ENCODE measurements at places on chromosomes 12 and 14.

DNA sequence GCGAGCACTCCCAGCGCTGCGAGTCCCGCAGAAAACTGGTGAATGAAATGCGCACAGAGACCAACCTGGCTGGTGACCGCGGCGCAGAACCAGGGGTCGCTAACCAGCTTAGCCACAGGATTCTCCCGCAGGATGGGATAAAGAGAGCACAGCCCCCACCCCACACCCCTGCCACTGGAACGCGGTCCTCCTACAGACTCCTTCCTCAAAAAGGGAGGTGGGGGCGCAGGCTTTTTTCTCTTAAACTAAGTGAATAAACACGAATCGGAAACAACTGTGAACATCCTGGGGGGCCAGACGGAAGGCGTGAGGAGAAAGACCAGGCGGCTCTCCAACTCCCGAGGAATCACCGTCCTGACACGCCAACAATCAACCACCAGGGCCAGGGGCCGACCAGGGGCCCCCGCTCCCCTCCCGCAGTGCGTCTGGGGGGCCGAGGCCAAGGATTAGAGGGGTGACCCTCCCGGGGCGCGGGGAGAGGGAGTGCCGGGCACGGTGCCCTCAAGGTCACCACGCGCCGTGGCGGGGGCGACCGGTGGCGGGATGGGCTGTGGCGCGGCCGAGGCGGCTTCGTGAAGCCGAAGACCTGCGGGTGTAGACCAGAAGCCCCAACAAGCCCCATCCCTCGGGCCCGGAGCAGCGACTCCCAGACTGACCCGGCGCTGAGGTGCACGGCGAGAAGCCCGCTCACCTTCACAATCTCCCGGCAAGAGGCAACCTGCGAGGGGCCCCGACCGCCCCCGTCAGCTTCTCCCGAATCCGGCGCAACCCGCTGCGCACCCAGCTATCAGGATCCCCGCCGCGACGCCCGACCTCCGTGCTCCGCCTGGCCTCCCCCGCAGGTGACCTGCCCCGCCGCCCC lies 704 bp downstream of the ATP2B1 start:
- DNase-seq: peak; percentile 16

DNA sequence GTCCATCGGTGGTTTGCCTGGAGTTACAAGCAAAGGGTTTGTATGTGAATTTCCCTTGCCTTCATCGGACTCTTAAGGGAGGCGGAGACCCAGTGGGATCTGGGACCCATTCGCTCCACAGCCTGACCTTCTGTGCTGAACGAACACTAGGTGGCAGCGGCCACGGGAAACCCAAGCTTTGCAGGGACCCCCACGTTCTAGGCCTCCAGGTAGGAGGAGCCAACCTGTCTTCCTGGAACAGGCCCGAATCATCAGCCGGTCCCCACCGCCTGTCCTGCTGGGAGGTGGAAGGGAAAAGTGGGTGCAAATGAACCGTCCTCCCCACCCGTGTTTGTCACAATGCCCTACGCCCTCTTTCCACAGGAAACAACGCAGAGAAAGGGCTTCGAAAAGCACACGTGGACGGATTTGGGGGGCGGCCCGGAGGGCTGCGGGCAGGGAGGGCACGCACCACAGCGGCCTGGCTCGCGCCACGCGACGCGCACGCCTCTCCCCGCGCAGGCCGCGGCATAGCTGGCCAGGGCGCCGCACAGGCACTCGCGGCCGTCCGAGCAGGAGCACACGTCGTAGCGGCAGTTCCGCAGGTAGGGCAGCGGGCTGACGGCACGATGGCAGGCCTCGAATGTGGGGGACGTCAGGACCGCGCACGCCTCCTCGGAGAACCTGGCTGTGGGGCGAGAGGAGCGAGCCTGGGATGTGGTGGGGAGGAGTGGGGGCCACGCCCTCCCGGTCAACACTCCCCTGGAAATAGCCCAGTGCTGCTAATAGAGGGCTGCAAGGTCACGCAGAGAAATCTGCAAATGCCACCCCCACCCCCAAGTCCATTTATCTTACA lies 67.8 kb downstream of the VWF start:
- DNase-seq: no peak

DNA sequence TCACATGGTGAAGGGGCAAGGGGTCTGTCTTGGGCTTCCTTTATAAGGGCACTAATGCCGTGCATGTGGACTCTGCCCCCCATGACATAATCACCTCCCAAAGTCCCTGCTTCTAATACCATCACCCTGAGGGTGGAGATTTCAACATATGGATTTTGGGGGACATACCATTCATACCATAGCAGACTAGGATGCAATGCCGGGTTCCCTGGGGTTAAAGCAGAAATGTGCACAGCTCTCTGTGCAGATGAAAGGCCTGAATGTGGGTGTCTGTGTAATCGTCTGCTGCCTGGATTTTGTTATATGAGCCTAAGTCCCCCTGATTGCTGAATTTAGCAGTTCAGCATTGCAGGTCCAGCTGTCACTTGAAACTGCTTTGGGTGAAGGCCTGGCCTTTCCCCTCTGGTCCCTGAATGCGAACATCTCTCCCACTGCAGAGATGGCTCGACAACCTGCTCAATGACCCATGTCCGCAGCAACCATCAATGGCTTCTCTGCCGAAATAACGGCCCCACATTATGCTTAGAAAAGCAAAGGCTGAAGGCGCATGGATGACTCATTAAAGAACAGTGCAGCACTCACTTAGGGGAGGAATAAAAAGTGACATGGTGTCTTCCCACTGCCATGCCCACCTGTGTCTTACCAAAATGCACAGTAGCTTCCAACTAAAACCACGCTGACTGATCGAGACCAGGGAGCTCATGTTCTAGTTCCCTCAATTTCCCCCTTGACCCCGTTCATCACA lies 286.3 kb downstream of the DPF3 start:
- no peak for DNase-seq

DNA sequence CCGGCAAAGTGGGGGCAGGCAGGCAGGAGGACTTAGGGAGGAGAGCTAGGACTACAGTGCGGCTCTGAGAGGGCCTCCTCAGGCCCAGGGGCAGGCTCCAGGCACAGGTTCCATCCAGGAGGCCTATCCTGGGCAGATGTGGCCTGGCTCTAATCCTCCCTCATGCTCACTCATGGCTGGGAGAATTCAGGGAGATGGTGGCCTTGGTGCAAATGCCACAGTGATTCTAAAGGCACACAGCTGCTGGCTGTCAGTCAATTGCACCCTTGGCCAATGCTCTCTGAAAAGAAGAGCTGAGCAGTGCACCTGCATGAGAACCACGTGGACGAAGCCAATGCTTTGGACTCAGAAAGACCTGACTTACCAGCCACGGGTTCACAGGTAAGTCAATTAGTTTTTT lies 89.6 kb downstream of the C12orf75 start:
- no peak for DNase-seq

- no peak for DNase-seq
Observed at GRCh38 chr14:50533806-50534205, 1.4 kb upstream of the MAP4K5 start.

DNA sequence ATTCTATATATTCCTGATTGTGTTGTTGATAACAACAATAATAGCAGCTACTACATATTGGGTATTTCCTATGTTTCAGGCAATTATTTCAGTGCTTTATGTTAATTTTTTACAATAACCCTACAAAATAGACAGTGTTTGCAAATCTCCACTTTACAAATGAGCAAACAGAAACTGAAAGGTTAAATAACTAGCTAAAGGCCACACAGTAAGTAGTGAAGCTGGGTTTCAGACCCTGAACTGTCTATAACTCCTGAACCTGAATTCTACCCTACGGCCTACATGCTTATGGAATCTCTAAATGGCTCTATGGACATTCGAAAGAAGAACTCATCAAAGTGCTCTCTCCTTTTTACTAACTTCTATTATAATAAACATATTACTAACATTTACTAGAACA lies 19.7 kb upstream of the NUDT4 start:
- DNase-seq: no peak

DNA sequence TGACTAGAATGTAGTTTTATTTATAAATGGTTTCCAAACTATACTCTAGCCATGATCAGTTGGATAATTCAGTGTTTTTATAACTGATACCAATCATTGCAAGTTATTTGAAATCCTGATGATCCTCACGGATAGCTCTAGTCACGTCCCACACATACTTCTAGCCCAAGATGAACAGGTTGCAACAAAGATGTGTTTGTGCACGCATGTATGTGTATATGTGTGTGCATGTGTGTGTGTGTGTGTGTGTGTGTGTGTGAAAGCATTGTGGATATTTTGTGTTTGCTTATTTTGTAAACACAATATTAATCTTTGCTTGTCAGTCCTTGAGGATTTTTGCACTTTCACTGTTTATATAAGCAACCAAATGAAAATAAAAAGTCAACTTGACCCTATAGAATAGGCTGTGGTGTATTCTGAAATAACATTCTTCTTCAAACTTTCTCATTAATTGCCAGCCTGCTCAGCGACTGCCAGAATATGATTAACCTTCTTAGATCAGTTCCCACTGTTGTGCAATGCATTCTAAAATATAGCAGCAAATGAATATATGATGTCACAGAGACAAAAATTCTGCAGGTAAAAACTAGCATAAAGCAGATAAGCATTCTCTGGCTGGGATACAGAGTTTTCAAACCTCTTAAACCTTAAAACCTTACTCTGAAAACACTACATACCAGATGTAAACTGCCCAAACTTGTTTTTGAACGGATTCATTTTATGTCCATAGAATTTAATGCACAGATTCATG lies 48.8 kb upstream of the HIF1A start:
- no peak for DNase-seq

GRCh38 chr12:41122894-41123293 lies 65.2 kb upstream of the PDZRN4 start:
- DNase-seq: no peak

- DNase-seq: no peak
Observed at GRCh38 chr12:51863933-51864832, 15.7 kb upstream of the FIGNL2 start.

GRCh38 chr14:72478471-72478893 lies 415.4 kb downstream of the DPF3 start:
- no peak for DNase-seq

DNA sequence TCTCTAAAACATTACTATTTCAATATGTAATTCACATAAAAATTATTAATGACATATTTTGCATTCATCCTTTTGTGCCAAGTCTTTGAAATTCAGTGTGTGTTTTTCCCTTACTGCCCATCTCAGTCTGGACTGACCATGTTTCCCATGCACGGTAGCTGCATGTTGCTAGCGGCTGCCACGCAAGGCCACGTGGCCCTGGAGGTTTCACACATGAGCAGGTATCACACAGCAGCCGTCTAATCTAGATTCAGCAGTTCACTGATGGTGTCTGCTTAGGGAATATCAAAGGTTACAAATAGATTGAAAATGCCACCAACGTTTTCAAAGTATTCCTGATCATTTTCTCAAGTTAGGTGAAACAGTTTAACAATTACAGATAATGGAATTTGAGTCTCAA lies 234.8 kb upstream of the FKBP4 start:
- no peak for DNase-seq

DNA sequence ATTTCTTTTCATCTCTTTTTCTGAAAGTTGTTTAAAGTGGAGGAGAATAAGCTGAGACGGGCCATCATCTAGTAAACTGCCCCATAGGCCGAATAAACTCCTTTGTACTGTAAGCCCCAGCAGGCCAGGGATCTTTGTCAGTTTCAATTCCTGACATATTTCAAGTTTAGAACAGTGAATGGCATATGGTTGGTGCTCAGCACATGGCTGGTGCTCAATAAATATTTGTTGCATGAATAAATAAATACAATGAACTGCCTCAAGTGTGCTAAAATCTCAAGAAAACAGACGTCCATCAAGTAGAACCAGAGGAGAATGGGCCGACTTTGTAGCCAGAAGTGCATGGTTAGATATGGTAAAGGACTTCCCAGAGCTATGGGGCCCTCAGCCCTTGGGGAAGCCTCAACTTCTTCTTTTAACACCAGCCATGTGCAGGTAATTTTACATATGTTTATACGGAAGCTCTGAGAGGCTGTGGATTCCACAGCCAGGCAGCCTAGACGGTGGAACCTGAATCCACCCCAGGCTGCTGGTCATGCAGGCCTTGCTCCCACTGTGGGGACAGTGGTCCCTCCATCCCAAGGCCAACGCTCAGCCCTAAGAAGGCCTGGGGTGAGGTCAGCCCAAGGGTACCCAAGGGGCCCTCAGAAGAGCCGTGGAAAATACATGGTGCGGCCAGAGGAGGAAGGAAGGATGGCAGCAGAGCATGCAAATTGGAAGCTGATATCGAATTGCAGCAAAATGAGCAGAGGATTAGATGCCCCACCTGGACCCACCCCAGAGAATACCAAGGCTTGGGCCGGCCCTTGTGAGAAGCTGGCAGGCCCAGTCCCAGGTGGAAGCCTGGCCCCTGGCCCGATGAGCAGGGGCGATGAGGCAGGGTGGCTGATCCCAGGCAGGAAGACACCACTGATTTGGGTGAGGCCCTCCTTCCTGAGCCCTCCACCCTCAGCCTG lies 8.7 kb upstream of the AQP2 start:
- no peak for DNase-seq

DNA sequence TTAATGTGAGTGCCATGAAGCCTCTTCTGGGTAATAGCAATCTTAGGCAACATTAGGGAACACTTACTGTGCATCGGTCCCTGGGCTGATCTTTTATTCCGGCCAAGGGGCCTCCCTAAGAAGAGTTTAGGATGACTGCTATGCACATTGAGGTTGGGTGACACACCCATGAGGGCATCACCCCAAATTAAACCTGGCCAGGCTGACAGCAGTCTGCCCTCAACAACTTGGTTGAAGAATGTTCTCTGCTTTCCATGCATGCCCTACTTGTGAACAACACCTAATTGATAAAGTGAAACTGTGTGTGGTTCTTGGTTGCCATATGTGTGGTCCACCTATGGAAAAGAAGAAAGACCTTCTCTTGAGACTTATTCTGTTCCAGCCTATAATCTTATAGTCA lies 1098.0 kb downstream of the BCL11B start:
- DNase-seq: peak; percentile 45

DNA sequence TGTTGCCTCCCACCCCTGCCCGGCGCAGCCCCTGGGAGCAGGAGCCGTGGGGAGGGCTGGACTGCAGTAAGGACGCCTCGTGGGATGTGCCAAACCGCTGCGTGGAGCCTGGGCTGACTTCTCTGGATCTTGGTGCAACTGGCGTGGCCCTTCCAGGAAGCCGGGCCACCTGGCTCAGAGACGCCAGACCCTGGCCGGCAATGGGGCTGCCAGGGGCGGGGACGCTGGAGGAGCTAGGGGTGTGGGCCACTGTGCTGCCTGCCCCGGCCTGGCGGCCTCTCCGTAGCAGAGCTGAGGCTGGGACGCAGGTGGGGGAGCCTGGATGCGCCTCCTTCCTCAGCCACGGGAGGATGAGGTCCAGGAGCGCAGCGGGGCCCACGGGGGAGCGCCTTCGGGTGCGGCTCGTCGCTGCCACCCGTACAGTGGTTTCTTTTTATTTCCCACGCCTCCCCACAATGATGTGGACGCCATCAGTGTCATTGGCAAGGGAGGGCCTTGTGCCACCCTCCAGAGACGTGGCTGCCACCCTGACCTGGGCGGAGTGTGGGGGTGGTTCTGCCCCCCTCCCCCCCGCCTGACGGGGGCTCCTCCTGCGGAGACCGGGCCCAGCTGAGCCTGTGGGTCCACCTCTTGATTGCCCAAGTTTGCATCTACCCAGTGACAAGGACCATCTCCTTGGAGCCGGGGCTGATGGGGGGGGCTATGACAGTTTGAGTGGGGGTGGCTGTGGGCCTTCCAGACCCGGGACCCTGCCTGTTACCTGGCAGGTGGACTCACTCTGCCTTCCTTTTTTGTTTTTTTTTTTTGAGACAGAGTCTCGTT lies 11.3 kb downstream of the DDX51 start:
- DNase-seq: no peak
